ENCODE measurements at places on chromosomes 2 and 18.

- DNase-seq: no peak
Observed at GRCh38 chr2:210460322-210461227, 16.0 kb downstream of the LANCL1 start.

DNA sequence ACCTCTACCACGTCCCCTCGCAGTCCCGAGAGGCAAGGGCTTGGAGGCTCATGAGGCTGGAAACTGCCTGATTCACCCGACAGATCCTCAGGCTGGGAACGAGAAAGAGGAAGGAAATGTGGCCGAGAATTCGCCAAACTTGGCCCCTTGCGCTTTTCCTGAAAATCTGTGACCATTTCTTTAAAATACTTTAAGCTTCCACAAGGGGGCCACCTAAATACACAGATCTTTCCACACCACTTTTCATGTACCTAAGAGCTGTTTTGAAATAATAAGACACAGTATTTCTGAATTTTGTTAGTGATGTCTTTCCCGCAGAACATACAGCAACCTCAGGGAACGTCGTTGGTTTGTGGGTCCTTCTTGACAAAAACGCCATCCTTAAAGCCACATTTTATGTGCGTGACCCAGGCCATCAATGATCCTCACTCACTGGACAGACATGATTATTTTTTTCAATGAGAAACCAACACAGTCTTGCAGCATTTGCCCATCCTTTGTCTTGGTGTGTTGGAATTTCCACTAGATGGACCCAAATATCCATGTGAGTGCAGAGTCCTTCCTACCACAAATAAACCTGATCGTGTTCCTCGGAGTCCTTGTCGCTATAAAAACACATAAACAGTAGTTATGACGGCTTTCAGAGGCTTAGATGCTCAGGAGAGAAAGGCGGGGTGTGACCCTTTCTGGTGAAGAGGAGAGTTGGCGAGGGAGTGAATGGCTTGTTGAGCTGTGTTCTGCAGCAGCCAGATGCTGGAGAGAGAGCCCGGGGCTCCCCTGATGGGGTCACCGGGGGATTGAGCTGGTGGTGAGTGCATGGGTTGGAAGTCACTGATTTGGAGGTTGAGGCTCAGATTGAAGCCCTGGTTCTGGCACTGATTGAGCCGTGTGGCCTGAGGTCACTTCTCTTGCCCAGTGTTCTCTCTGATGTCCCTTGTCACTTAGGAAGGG lies 25.0 kb downstream of the DCDC2C start:
- no peak for DNase-seq

DNA sequence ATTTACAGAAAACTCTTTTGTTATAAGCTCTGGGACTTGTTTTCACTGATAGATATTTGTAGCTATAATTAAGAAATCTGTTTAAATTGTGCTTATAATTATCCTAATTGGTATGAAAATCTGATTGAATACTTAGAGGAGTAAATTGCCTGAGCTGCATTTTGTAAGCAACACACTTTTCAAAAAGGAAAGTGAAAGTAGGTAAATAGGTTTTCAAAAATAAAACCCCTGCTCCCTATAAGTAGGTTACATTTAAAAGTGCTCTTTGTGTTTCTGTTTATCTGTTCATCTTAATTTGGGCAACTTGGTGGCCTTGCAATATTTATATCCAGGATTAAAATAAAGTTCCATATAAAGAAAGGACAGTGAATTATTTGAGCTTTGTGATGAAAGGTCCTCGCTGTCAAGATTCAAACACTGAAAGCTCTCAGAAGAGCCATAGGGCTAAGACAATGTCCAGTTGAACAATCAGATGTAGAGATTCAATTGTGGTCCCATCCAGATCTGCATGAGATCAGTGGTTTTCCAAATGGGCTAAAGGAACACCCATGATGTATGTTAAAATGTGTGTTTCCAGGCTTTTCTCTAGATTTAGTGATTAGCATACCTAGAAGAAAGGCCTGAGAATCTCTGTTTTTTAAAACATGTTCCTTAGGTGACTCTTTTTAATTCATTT lies 371.6 kb downstream of the RPRM start:
- DNase-seq: no peak

DNA sequence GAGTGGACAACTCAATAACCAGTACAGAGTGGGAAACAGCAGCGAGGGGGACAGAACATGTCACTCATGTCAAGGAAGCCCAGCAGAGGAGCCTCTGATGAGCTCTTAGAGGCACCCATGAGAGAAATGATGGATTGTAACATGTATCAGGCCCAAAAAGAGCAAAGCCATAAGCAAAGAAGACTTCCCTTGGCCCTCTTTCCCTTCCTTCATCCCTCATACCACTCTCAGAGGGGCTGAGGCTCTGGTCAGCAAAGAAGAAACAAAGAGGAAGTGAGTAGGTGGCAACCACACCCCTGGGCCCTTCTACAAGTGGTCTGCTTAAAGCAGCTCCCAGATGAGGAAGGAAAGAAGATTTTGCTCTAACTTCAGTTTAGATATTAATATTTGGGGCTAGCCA lies 112.8 kb downstream of the CDC42EP3 start:
- no peak for DNase-seq

DNA sequence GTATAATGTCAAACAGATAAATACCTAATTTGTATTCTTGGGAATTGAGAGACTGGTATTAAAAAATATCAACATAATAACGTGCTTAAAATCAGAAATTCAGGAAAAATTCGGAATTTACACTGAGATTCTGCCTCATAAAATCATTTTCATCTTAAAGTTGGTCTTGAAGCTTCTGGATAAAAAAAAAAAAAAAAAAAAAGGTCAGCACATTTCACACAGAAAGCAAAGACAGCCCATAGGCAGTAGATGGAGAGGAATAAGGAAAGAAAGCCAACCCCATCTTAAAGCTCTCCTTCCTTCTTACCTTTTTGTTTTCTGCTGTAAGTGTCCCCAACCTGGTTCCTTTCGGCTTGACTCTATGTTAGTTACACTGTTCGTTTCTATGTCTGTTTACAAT lies 41.5 kb upstream of the ALK start:
- no peak for DNase-seq

Data from CD8-positive, alpha-beta T cell (primary cell).